Lower leg skin (tissue), 4 donors: ENCODE measurements at places on chromosomes 16 and 17. TPM values are rescaled to one million over a fixed set of nuclear protein-coding genes. Genes with fewer than 3 reads are reported as not detected.

The CD19 gene
- total RNA-seq: 1.1 TPM

The ADORA2B gene
- total RNA-seq: 23.3 TPM

The KRT33B gene
- 0.25 TPM for total RNA-seq

The PRSS36 gene
- 10.5 TPM for total RNA-seq

The CDRT15L2 gene
- total RNA-seq: not detected

GRCh38 chr16:84302111-84302954 is 7.7 kb downstream of the WFDC1 start:
- no peak for DNase-seq

DNA sequence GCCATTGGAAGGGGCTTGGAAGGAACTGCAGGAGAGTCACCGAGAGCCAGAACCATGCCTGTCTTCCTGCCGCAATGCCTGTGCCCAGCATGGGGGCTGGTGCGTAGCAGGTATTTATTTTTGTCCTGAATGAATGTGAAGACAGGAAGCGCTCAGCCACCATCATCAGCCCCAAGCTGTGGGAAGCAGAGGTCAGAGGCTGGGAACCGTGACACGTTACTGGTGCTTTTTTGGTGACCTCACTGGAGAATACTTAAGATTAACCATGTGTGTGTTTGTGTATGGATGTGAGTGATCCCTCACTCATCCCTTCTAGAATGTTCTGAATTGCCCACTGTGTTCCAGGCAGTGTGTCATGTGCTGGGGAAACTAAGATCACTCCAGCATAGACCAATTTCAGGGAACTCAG is 343.8 kb downstream of the SNX29 start:
- no peak for DNase-seq

DNA sequence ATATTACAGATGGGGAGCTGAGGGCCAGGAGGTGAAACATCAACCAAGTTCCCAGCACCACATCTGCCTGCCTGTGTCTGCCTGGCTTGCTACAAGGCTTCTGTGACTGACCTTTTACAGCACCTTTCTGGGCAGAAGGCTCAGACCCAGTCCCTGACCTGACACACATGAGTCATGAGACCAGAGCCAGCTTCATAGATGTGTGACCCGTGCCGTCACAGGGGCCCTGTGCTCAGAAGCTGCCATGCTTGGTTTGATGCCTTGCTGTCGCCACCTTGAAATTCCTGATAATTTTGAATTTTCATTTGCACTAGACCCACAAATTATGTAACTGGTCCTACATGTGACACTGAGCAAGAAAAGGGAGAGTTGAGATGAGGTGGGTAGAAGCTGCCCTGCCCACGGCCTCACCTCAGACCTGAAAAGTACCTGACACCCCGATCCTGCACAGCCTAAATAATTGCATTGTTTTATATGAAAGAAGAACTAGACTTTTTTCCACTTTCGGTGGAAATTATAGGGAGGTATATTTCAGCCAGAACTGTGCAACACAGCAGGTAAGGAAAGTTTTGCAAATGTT is 13.3 kb upstream of the PECAM1 start:
- DNase-seq: no peak

DNA sequence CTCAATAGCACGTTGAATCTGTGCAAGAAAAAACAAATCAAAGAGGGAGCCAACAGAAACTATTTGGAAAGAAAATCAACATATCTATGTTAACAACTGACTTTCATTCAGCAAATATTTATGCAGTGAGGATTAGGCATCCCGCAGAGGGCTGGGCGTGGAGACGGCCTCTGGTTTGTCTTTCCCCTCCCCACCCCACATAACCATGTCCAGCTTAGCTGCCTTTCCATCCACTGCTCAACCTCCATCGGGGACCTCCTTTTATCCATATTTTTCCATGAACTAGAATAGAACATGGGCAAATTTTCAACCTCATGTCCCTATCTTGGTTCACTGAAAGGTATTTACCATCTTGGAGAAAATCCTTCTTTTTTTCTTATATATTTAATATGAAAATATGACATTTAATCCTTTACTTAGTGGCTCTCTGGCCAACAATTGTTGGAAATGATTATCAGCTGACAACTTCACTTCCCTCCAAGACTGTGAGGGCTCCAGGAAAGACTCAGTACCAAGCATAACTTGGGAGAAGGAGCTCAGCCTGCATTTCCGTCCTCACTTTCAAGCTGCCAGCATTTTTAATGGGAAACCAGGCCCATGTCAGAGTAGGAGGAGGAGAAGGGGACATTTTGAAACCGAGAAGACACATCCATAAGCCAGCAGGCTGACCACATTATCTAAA is 462.6 kb upstream of the MAF start:
- DNase-seq: no peak
